Nephron progenitor cell (in vitro differentiated cells): ENCODE measurements at places on chromosomes 13 and 19.

- no peak for DNase-seq
Observed at GRCh38 chr13:50513300-50513877, 330.1 kb downstream of the DLEU7 start.

DNA sequence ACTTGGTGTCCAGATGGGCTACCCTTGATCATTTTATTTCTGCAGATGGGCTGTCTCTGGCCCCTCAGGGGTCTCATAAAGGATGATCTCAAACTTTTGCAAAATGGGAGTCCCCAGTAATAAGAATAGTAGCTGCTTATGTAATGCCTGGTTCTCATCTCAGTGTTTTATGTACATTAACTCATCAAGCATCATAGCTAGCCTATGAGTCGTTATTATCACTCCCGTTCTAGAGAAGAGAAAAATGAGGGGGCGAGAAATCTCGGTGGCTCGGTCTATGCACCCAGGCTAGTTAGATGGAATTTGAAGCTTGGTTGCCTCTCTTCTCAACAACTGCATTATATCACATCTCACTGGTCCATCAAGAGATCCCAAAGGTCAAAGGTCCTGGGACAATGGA lies 3.4 kb downstream of the CACNG6 start:
- DNase-seq, result no peak

- no peak for DNase-seq
Observed at GRCh38 chr19:58345558-58345957, 7.7 kb downstream of the A1BG start.

DNA sequence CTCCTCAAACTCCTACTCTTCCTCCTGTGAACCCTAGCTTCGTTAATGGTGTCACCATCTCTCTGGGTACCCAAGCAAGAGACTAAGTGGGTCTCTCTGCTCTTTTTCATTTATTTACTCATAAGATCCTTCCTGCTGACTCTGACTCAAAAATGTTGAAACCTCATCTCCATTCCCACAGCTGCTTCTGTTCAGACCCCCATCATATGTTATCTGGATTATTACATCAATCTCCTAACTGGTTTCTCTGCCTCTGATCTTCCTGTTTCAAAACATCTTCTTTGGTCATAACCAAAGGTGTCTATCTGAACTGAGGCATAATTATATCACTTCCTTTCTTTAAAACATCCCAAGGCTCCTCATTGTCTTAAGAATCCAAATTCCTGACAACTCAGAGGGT lies 2.0 kb upstream of the MEDAG start:
- DNase-seq, result no peak

GRCh38 chr19:41706741-41707501 lies 1.5 kb upstream of the CEACAM5 start:
- DNase-seq, result no peak

- DNase-seq, result peak; percentile 79
Observed at GRCh38 chr19:45569619-45570421, 14.8 kb downstream of the OPA3 start.

- DNase-seq, result no peak
Observed at GRCh38 chr19:47891622-47891922, 5.5 kb upstream of the SULT2A1 start.

- no peak for DNase-seq
Observed at GRCh38 chr19:3803986-3804385, 17.8 kb upstream of the MATK start.

DNA sequence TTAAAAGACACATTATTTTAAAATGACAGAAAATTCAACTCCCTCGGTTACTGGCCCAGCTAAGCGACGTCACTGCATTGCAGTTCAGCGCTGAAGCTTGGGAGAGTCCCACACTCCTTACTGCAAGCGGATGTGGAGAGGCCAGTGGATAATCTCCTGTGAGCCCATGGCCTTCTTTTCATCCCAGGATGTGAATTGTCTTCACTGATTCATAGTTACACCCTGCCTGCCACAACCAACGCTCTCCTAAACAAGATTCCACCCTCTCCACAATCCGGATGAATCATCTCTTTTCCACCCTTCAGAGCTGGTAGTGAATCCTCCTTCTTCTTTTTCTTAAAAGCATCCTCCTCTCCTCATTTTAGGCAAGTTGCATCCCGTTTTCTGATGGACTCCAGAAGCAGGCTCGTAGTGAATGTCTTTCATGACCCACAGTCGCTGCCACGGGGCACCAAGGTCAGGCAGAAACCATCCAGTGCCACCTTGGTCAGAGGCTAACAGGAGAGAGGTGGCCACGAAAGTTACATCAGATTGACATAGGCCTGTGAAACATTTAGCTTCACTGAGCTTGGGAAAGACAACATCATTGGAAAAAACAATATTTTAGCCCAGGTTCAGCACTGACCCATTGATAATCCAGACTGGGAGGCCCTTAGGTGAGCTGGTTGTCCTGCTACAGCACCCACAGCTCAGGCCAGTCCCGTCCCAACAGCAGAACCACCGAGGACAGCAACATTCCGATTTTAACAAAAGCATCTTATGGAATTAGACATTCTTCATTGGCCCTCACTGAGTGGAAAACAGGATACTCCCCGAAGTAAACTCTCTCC lies 2.0 kb downstream of the GJB2 start:
- no peak for DNase-seq

DNA sequence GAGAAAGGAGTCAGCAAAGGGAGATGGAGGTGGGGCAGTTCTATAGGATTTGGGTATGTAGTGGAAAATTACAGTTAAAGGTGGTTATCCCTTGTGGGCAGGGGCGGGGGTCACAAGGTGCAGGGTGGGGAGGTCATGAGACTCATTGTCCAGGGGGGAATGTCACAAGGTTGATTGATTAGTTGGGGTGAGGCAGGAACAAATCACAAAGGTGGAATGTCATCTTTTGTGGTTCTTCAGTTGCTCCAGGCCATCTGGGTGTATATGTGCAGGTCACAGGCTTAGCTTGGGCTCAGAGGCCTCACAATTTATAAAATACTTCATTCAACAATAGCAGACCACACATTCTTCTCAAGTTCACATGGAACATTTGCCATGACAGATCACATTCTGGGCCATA lies 109.6 kb downstream of the ATP11A start:
- no peak for DNase-seq

GRCh38 chr13:24997367-24997967 lies 98.5 kb upstream of the PABPC3 start:
- peak; percentile 33 for DNase-seq

GRCh38 chr19:10271543-10272086 lies 695 bp downstream of the ICAM1 start:
- DNase-seq, result no peak

DNA sequence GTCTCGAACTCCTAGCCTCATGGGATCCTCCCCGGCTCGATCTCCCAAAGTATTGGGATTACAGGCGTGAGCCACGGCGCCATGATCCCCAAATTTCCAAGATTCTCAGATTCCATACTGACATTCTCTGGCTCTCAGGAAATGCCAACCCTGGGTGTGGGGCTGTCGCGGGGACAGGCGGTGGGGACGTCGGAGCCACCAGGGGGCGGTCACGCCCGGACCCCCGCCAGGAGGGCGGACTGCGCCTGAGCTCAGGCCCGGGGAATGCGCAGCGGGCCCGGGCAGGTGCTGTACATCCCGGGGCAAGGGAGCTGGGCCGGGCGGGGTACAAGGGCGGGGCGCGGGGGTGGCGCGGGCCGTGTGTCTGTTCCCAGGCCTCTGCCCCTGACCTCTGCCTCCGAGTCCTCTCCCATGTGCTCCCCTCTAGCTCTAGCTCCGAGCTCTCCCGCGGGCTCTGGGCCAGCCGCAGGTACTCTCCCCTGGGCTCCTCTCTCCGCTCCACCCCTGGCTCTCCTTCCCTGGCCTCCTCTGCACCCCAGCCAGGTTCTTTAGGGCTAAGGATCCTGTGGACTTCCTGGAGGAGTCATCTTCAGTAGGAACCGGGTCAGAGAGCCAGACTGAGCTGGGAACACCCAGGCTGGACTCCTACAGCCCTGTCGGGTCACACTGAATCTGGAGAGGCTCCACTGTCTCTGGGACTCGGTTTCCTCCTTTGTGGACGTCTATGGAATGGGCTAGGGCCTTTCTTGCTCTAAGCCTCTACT lies 2.4 kb downstream of the PPP1R13L start:
- DNase-seq, result peak; percentile 79

DNA sequence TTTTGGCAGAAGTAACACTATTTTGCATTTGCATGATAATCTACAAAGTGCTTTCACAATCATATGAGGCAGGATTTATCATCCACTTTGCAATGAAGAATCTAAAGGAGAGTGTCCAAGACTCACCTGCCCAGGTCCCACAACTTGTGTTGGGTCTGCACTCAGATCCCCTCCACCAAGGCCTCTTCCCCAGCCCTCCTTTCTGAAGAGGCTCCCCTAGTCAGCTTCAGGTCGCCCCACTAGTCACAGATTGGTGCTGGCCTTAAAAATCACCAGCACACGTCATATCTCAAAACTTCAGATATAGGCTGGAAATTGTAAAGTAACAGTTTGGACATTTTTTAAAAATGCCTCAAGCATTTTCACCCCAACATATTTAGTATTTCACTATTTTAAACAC lies 17.5 kb downstream of the ATP7B start:
- DNase-seq, result no peak

- no peak for DNase-seq
Observed at GRCh38 chr19:44742330-44743061, 6.0 kb upstream of the BCL3 start.

GRCh38 chr19:42081584-42082203 lies 5.7 kb downstream of the ZNF574 start:
- DNase-seq, result no peak

- DNase-seq, result no peak
Observed at GRCh38 chr13:34620074-34620850, 321.8 kb upstream of the NBEA start.

- no peak for DNase-seq
Observed at GRCh38 chr13:23754997-23755396, 134.2 kb downstream of the MIPEP start.

DNA sequence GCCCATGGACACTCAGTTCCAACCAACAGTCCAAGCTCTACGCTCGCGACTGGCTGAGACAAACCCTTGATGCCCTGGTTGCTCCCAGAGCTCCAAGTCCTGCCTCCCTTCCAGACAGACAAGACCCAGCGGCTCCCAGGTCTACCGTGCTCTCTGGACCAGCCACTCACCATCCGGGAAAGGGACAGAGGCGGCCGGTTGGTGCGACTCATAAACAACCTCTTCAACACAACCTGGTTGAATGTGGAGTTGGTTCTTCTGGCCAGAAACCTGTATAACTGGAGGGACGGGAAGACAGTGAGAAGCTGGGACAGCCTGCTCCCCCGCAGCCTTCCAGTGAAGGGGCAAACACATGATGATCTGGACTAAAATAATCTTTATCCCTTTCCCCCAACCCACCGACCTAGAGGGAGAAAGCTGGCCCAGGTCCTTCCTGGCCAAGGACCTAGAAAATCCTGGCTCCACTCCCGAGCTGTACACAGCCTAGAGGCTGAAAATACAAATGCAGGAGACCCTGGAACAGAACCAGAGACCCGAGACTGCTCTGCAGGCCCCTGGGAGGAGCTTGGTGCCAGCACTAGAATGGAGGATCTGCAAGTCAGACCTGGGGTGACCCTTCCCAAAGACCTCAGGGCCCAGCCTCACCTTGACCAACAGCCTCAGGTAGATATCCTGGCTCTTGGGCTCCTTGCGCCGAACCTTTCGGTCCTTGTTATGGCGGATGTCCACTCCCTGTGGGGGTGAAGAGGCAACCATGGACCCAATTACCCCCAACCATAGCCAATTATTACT lies 1.6 kb downstream of the RPL18 start:
- no peak for DNase-seq

DNA sequence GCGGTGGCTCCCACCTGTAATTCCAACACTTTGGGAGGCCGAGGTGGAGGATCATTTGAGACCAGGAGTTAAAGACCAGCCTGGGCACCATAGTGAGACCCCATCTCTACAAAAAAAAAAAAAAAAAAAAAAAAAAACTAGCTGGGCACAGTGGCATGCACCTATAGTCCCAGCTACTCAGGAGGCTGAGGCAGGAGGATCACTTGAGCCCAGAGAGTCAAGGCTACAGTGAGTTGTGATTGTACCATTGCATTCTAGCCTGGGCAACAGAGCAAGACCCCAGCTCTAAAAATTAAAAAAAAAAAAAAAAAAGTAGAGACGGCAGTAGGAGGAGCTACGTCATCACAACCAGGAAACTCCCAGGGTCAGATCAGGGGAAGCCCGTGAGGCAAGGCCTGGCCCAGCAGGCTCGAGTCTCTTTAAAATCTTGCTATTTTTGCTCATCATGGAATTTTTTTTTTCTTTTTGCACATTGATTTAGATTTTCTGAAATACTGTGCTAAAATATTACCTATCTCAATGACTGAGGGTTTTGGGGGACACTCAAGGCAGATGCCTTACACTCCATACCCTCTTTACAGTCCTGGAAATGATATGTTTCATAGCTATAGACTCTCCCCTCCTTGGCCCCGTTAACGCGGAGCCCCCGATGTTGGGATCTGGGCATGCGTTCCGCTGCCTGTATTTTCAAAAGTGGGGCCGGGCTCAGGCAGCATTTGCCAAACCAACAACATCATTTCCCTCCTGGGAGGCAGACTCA lies 44.4 kb upstream of the USE1 start:
- DNase-seq, result no peak

- peak; percentile 93 for DNase-seq
Observed at GRCh38 chr19:19538061-19538784, at the start of gene CILP2. TSS of gene CILP2 (plus strand) at chr19:19538265. CDS start at chr19:19538350, 85 bp downstream.

DNA sequence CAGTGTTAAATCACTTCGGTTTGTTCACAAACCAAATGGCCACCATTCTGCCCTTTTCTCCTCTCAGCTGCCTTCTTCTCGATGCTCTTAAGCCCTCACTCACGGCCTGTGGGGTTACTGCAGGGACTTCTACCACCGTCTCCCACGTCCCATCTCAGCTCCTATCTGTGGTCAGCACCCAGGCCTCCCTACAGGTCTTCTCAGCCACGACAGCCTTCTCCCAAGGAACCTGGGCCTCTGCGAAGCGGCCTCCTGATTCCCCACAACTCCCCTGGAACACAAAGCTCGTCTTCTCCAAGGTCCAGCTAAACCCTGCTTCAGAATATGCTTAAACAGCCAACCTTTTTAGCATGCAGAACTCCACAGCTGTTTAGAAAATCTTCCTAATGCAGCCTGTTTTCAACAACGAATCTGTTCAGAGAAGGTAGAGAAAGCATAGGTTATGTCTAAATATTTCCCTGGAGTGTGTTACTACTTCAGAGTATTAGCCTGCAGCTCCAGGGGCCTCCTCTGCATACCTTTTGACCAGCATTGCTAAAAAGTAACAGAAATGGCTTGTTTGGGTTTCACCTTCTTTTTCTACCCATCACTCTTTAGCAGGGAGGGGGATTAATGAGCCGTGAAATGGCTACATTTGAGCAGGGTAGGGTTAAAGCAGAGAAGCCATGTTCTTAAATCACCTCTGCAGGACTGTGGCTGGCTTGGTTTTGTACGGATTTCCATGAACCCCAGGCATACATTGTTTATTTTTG lies 104.0 kb downstream of the COL4A2 start:
- peak; percentile 45 for DNase-seq
